ENCODE measurements at places on chromosomes 13 and 19.

DNA sequence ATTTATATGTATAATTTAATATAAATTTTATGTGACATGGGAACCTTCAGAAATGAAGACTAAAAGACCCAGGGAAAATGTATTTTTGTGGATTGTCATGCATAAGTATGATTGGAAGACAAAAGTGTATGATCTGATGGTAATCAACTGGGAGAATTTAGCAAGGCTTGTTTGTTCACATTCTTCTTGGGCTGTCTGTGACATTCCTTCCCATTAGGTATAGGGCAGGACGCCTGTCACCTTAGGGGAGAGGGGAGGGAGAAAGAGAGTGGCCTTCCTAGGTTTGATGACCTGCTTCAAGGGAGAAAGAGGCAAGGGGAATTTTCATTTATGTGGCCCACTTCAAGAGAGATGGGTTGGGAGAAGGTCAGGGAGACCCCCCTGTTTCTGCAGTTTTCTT lies 22.4 kb downstream of the PIBF1 start:
- DNase-seq, result no peak

- DNase-seq, result no peak
Measured at GRCh38 chr13:70235565-70235964, 127.3 kb upstream of the KLHL1 start.

GRCh38 chr19:38395381-38396114 lies 7.1 kb downstream of the SPRED3 start:
- DNase-seq, result no peak

GRCh38 chr13:61275736-61276135 lies 139.9 kb downstream of the PCDH20 start:
- DNase-seq, result no peak
